ENCODE measurements at places on chromosomes 3 and 15.

DNA sequence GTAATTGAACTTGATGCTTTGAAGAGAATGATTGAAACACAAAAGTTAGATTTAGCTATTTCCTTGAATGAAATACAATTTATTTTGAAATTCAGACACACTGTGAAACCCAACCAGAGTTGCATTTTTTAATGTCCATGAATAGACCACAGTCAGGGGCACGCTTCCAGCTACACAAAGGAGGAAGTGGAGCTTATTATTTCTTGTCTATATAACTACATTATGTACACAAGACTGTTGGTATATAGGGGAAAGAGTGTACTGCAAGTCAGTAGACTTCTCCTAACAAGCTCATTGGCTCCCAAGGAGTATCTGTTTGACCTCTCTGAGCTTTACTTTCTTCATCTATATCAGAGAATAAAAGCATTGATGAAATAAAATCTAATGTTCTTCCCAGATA is 326.2 kb downstream of the RYR3 start:
- DNase-seq = no peak

GRCh38 chr3:61885414-61885813 is 324.0 kb downstream of the PTPRG start:
- no peak for DNase-seq

- DNase-seq = no peak
Observed at GRCh38 chr3:98003306-98003969, 31.2 kb upstream of the RIOX2 start.

DNA sequence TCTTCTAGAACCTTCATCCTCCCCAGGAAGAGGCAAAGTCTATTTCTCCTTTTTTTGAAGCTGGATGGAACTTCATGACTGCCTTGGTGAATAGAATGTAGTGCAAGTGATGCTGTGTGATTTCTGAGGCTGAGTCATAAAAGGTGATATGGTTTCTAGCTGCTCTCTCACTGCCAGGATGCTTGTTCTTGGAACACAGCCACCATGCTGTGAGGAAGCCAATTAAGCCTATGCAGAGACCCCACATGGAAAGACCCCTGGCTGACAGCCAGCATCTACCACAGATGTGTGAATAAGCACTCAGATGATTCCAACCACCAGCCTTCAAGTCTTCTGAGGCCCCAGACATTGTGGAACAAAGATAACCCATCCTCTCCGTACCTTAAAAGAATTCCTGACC is 57.0 kb downstream of the ISL2 start:
- no peak for DNase-seq

- no peak for DNase-seq
Observed at GRCh38 chr15:32990071-32990470, 204.4 kb downstream of the FMN1 start.

- no peak for DNase-seq
Observed at GRCh38 chr3:31295150-31295765, 237.5 kb upstream of the STT3B start.

- DNase-seq = no peak
Observed at GRCh38 chr15:60340207-60340921, 57.4 kb downstream of the ANXA2 start.

- DNase-seq = no peak
Observed at GRCh38 chr3:152048831-152049230, 175.4 kb downstream of the SUCNR1 start.

- no peak for DNase-seq
Observed at GRCh38 chr3:135751991-135752390, 213.5 kb upstream of the PPP2R3A start.

GRCh38 chr15:77625376-77625775 is 7.3 kb downstream of the LINGO1 start:
- no peak for DNase-seq

DNA sequence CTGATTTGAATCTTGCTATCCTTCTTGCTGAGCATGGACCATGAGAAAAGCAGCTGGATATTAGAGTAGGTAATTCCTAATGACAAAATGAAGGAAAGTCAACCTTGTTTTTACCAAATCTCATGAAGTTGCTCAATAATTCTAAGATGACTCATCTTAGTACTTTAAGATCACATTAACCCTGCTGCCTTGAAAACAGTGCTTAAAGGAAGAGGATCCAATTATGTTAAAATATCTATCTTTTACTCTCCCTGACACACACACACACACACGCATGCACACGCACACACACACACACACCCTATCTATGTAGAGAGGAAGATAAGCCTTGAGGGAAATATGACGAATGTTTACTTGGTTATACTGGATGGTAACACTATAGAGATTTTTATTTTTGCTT is 16.0 kb upstream of the MYO1E start:
- no peak for DNase-seq

- no peak for DNase-seq
Observed at GRCh38 chr3:167091226-167091625, 288.9 kb downstream of the ZBBX start.
